ENCODE measurements at places on chromosomes 7 and 10.

DNA sequence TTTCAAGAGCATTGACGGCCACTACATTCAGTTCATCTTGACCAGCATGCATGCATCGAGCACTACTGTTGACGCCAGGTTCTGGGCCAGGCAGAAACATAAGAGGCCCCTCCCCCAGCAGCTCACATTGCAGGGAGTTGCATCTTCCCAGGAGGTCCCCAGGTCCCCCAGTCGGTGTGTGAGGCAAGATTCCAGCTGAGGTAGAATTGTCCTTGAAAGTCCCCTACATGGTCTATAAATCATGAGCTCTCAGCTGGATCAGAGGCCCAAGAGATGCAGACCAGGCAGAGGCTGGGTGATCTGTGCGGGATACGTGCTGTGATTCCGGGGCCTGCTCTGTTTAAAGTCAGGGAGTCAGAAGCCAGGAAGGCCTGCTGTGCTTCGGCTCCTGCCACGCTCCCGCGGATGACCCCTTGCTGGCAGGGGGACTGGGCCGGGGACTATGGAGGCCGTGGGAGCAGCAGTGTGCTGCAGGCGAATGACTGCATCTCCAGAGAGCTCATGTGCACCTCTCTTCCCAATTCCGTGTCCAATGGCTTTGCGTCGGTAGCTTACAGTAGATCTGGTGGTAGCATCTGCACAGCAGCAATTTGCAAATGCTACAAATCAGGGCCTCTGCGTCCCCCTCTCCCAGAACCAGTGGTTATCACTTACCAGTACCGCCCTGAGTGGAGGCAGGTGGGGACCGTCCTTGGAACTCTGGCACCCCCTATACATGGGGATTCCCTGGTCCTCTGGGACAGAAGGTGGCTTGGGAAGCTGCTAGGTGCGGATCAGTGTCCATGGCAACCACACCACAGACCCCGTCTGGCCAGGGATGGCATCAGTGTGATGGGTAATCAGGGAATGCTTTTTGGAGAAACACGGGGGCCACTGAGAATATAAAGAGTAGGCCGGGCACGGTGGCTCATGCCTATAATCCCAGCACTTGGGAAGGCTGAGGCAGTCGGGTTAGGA is 93.6 kb downstream of the RGS10 start:
- no peak for DNase-seq

DNA sequence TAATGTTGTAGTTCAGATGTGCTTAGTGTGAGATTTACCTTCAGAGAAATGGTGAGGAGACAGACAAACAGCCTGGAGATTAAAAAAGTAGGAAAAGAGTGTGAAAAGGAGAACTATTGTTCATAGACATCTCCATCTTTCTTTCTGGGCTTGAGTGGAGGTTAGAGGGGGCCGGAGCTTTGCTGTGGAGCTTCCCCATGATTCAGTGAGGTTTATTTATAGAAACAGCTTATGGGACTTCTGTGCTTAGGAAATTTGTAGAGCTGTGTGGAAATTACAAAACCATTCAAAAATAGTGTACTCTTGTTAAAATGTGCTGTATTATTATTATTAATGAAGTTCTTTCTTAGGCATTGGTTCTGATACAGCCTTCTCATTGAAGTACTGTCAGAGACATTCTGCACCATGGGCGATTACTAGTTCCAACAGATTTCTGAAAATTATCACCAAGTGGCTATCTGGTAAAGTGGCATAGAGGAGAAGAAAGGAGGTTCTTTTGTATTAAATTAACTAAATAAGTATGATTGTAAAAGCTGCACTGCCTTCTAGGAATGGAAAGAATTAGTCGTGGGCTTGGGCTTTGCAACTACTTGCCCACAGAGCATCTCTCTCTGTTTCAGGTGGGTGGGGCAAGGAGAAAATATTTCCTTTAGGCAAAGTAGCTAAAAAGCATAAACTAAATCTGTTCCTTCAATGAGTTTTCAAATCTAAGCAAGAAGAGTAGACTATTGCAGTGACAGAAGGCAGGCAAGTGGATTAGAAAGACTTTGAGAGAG is 8.7 kb upstream of the TCAF1 start:
- DNase-seq = no peak

DNA sequence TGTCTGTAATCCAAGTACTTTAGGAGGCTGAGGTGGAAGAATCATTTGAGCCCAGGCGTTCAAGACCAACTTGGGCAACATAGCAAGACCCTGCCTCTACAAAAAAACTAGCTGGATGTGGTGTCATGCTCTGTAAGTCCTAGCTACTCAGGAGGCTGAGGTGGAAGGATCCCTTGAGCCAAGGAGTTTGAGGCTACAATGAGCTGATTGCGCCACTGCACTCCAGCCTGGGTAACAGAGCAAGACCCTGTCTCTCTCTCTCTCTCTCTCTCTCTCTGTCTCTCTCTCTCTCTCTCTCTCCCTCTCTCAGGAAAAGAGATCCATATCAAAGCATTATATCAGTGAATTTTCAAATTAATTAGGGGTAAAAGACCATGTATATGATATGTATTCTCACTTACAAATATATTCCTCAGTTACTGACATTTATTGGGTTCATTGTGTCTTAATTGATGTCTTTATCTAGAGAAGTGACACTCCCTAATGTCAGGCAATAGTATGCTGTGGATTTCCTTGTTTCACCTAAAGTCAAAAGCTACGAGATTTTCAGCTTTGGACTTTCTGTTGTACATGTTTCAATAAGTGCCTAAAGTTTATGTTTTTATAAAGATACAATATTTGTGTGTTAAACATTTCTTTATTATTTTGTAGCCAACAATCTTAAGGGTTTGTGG is 76.7 kb downstream of the SHH start:
- no peak for DNase-seq

DNA sequence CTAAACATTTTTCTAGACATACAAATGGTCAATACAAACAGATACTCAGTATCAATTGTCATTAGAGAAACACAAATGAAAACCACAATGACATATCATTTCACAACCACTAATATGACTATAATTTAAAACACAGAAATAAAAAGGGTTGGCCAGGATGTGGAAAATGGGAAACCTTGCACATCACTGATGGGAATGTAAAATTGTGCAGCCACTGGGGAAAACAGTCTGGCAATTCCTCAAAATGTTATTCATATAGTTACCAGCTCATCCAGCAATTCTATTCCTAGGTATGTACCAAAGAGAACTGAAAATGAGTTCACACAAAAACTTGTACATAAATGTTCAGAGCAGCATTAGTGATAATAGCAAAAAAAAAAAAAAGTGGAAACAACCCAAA is 106.1 kb upstream of the LRRTM3 start:
- no peak for DNase-seq

DNA sequence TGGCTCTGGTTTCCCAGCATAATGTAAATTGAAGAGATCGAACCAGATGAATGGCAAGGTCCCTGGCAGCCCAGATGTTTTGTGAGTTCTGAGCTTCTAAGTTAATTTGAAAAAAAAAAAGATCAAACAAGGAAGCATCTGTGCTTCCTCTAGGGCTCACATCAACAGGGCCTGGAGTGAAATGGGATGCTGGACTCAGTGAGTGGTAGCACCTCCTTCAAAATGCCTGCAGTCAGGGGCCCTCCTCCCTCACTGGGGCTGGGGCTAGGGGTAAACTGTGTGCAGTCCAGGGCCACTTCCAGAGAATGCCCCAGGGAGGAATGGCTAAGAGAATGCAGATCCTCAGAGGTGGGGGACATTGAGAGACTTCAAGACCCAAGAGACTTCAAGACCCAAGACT is 6.0 kb upstream of the CUEDC2 start:
- no peak for DNase-seq

GRCh38 chr7:104363355-104363754 is 35.0 kb downstream of the LHFPL3 start:
- no peak for DNase-seq

- no peak for DNase-seq
These were observed 3.0 kb upstream of the LIPK start for GRCh38 chr10:88702848-88703597.

DNA sequence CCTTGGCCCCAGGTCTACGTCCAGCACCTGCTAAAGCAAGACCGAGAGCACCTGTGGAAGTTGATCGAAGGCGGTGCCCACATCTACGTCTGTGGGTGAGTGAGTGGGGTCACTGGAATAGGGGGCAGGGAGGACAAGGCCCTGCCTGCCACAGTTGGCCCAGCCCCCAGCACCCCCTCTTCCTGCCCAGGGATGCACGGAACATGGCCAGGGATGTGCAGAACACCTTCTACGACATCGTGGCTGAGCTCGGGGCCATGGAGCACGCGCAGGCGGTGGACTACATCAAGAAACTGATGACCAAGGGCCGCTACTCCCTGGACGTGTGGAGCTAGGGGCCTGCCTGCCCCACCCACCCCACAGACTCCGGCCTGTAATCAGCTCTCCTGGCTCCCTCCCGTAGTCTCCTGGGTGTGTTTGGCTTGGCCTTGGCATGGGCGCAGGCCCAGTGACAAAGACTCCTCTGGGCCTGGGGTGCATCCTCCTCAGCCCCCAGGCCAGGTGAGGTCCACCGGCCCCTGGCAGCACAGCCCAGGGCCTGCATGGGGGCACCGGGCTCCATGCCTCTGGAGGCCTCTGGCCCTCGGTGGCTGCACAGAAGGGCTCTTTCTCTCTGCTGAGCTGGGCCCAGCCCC is 8.1 kb downstream of the TMEM120A start:
- no peak for DNase-seq

DNA sequence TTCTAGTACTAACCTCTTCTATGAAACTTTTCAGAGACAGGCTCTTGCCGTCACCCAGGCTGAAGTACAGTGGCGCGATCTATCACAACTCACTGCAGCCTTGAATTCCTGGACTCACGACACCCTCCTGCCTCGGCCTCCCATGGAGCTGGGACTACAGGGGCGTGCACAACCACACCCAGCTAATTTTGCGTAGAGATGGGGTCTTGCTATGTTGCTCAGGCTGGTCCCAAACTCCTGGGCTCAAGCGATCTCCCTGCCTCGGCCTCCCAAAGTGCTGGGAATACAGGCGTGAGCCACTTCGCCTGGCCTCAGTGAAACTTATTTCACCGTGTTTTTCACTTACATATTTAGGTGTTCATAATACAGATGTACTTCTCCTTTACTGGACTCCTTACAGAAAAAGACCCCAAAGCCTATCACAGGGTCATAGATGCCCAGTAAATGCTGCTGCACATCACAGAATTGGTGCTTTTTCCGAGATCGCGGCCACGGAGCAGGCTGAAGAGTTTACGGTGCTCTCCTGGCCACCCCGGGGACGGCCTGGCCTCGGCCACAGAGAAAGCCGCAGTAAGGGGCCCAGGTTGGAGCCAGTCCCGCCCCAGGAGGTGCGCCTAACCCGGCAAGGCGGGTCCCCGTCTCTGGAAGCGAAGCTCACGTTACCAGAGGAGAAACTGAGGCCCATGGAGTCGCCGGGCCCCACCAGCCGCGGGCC is 595 bp downstream of the TBL2 start:
- DNase-seq = no peak

DNA sequence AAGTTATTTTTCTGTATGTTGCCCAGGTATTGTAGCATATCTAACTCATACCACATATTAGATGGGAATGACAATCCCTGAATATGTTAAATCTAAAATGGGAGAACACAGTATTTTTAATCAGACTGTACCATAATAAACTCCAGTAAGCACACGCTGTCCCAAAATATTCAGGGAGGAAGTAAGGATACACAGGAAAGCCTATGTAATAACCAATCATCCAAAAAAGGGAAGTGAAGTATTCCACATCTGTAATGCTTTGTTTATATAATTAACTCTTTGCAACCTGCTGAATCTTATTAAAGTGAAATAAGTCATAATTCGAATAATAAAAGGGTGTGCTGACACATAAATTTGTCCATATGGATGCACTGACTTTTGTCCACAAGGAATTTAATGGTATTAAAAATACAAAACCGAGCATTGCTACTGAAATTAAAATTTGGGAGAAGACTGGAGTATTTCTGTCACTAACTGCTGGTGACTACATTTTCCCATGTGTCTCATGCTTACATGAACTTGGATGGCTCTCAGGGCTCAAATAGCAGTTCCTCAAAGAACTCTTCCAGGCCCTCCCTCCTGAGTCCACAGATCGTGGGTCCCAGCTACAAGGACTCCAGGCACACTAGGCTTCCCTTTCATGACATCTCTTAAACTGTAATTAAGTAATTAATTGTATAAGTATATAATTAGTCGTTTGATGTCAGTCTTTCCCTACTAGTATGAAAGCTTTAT is 120.6 kb downstream of the NEBL start:
- DNase-seq = no peak

- no peak for DNase-seq
These were observed 13.8 kb upstream of the INPP5A start for GRCh38 chr10:132523561-132524442.

GRCh38 chr10:51699145-51699474 is 285 bp downstream of the CSTF2T start:
- DNase-seq = no peak

GRCh38 chr10:32054094-32054493 is 2.1 kb downstream of the KIF5B start:
- no peak for DNase-seq

Data from vagina (tissue), 2 donors.